ENCODE measurements at places on chromosomes 11 and 22. TPM values are rescaled to one million over a fixed set of nuclear protein-coding genes. Genes with fewer than 3 reads are reported as not detected.

GRCh38 chr11:61959114-61959513 is 8.3 kb downstream of the FTH1 start:
- DNase-seq, result no peak

DNA sequence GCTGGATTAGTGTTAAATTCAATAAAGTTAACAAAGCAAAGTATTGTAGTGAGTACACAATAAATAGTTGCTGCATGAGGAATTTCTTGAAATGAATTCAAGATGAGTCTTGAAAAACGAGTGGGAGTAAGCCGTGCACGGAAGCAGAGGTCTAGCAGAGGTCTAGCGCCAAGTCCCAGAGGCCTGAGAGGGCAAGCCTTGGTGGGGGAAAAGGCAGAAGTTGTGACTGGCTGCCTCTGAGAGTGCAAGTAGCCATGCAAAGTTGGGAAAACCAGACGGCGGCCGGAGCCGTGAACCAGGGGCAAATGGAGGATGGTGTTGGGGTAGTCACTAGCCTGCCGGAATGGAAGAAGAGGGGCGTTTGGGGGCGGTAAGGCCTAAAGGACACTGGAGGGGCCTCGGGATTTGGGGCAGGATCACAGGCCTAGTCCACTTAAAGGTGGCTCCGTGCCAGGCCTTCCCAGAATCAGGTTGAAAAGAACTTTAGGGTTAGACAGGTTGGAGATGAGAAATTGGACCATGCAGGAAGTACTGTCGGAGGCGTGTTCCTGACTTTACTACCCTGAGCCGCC is 379 bp upstream of the SLC3A2 start:
- DNase-seq, result peak; percentile 59

The CLMP gene
- total RNA-seq, result 172 TPM

DNA sequence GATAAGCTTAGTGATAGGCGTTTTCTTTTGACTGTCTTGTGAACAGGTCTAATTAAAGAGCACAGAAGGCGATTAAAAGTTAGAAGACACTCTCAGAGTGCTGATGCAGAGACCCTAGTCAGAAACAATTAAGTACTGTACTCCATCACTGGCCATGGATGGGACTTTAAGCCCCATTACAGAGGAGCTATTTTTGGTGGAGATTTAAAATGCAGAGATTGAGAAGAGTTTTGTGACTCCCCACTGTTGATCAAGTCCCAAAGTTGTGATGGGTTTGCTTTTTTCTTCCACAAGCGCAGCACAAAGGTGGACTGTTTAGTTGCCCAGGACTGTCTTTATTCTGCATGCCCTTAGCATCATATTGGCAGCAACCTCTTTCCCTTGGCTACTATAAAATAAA is 978 bp downstream of the LUZP2 start:
- DNase-seq, result no peak

The TRPM5 gene
- total RNA-seq, result not detected

The SHANK3 gene
- total RNA-seq, result 3.3 TPM

- DNase-seq, result no peak
Observed at GRCh38 chr11:128508770-128509510, 78.4 kb downstream of the ETS1 start.

The SLC22A8 gene
- not detected for total RNA-seq

DNA sequence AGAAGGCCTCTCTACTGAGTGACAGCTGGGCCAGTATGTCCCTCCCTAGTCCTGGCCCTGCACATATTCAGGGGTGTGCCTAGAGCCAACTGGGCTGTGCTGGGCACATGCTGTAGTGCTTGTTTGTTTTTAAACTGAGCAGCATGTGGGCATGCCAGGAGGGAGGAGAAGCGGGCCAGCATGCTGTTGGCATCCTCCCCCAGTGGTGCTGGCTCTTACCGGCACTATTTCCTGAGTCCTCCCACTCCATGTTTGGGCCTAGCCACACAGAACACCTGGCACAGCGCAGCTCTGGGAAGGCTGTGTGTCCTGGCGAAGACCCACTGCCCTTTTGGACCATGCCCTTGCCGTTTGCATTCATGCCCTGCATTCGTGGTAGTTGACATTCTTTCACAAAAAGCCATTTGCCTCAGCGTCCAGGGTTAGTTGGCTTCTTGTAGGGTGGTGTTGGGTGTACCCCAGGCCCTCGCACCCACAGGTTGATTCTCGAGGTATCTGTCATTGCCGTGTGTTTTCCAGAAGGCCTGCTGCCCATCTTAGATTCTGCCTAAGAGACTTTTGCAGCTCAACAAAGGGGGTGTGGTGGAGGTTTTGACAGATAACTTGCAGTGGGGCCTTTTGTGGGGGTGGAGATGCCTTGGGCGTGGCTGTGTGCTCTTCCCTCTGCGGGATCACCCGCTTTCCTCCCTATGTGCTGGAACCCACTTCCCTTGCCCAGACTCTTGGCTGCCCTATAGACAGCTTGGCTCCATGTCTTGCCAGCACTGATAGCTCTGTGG is 13.6 kb downstream of the DGCR8 start:
- no peak for DNase-seq

DNA sequence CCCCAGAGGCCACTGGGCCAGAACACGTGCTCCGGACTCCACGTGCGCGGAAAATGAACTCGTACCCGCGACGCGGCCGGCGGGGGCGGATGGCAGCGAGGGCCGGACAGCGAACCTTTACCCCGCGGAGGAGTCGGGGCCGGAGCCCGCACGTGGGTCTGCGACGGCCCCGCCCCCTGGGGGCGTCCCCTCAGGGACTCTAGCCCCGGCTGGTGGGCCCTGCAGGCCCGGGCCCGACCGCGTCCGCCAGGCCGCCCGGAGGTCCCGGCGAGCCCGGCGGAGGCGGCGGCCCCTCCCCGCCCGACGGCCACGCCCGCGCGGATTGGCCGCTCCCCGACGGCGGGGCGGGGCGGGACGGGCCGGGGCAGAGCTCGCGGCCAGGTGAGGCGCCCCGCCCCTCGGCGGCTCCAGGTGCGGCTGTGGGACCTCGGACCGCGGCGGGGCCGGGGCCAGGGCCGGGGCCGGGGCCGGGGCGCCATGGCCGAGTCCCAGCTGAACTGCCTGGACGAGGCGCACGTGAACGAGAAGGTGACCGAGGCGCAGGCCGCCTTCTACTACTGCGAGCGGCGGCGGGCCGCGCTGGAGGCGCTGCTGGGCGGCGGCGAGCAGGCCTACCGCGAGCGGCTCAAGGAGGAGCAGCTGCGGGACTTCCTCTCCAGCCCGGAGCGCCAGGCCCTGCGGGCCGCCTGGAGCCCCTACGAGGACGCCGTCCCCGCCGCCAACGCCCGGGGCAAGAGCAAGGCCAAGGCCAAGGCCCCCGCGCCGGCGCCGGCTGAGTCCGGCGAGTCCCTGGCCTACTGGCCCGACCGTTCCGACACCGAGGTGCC is at the start of gene FAM83F:
FAM83F (plus strand) TSS at position 389 of the 827 bp plus-strand sequence; CDS start at position 478, 89 bp downstream.
- no peak for DNase-seq

The LYVE1 gene
- total RNA-seq, result 230 TPM
